ENCODE measurements at places on chromosomes 3 and 15.

DNA sequence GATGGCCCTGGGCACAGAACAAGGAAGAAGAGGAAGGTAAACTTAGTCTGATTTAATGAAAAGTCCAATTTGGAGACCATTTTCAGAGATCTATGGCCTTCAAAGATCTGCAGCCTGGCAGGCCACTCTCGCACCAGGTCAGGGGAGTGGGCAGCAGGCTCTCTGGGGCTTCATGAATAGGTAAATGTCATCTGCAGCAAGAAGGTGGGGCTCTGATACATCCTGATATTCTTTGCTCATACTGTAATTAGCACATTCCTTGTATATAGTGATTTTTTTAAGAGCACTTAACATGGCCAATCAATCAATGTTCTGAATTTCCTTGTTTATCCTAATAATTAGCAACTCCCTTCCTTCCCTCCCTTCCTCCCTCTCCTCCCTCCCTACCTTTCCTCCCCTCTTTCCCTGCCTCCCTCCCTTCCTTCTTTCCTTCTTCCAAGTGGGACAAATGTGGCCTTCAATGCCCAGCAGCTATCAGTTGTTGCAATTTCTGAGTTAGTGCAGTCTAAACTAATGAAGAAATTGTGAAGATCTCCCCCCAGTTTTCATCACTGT lies 86.0 kb upstream of the LIMD1 start:
- no peak for DNase-seq

- DNase-seq: no peak
Measured at GRCh38 chr3:187943677-187944389, 198.6 kb upstream of the BCL6 start.

- no peak for DNase-seq
Measured at GRCh38 chr15:89576417-89576773, 1.1 kb downstream of the TICRR start.

DNA sequence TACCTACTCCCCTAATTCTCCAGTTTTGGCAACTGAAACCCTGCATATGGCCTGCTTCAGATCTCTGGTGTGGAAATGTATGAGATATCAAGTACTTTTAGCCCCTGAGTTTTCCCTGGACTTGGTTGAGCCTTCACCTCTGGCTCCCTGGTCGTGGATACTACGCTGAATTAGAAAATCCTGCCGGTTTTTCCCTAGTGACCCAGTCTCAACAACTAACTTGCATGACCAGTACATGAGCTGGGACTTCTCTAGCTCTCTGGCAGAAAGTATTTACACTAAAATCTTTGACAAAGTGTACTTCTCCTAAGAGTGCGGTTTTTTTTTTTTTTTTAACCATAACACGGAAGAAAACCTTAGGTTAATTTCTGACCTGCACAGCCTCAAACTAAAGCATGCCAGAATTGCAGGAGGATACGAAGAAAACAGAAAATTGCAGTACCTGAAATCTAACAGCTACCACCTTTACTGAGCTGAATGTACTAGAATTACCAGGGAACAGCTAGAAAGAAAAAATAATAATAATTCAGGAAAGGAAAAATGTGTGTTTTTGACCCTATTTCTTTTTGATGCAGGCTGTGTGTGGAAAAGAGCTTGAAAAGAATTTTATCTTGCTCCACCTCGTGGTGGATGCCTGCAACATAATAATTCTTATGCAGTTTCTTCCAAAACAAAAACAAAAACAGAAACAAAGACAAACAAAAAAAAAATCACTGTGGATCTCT lies 165.6 kb downstream of the GMNC start:
- no peak for DNase-seq
